Astrocyte of the cerebellum (primary cell): ENCODE measurements at places on chromosomes 7 and 10.

DNA sequence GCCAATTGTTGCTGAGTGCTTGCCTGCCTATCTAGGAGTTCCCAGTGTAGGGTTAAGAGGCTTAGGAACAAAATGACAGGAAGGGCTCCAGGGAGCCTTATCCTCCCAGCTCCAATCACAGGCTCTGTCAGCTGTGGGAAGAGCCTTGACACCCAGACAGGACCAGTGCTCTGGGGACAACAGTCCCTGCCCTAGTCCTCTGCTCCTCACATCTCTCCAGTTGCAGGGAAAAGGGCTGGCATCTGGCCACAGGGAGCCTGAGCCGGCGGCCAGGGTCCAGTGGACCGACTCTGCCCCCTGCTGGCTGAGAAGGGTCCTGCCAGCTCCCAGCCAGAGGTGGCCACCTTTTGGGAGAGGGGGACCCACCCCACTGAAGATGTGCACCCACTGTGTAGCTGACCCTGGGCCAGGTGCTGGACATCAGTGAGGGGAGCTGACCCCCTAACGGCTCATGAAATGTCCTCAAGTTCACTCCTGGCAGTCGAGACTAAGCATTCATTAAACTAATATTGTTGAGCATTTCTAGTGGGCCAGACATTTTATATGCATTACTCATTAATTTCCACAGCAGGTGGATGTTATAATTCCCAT, 17.6 kb downstream of the DNAJB12 start:
- no peak for DNase-seq

GRCh38 chr10:108850138-108850854, 1073.0 kb downstream of the XPNPEP1 start:
- DNase-seq, result no peak

GRCh38 chr7:30997316-30997715, 33.6 kb downstream of the GHRHR start:
- DNase-seq, result peak; percentile 60

- no peak for DNase-seq
Measured at GRCh38 chr7:30178748-30179436, 44.1 kb downstream of the MTURN start.

GRCh38 chr7:142969183-142969582, 7.0 kb upstream of the KEL start:
- no peak for DNase-seq

DNA sequence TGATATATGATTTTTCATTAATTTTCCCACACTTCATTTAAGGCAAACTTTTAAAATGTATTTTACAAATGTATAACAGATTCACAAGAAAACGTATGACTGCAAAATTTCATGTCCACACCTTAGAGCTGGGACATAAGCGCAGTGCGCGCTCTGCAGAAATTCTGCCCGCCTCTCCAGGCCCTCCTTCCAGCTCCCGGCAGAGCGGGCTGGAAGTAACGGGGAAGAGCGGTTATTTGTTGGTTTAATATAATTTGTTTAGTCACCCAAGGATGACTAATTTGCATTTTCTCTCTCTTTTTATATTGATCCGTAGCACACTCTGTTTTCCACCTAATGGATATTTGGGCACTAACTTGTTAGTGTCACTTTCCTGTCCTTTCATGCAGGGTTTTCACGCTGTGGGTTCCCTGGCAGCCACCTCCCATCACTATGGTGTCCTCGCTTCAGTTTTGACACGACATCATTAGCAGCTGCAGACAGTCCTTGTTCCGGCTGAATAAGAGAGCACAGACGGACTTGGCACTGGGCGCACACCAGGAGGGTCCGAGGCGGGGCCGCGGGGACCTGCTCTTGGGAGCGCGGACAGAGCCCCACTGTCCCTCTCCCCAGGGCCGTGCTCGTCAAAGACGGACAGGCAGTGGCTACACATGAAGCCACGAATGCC, 129.2 kb upstream of the SEC61G start:
- DNase-seq, result no peak

DNA sequence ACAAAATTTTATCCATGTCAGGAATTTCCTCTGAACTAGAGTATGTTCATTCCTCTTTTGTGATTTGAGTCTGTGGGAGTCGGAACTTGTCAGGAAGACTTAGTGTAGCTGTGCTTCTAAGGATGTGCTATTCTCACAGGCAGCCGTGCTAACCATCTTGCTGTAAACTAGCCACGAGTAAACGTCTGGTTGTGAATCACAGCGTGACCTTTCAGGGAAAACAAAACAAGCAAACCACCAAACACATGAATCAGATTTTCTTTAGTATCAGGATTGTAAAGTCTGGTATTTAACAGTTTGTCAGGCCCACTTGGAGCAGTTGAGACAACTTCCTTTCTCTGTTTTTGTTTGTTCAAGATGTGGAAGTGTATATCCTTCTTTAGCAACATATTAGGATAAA, 32.0 kb downstream of the AUTS2 start:
- DNase-seq, result peak; percentile 84

DNA sequence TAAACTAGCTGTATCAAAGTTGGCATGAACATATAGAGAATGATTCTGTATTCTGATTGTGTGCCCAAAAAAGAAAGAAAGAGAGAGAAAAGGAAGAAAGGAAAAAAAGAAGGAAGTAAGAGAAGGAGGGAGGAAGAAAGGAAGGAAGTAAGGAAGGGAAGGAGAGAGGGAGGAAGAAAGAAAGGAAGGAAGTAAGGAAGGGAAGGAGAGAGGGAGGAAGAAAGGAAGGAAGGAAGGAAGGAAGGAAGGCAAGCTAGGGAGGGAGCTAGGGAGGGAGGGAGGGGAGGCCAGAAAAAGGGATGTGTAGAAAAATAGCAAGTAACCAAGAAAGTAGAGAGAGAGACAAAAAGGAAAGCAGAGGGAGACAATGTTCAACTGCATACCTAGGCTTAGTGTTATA, 60.7 kb upstream of the TARP start:
- no peak for DNase-seq

DNA sequence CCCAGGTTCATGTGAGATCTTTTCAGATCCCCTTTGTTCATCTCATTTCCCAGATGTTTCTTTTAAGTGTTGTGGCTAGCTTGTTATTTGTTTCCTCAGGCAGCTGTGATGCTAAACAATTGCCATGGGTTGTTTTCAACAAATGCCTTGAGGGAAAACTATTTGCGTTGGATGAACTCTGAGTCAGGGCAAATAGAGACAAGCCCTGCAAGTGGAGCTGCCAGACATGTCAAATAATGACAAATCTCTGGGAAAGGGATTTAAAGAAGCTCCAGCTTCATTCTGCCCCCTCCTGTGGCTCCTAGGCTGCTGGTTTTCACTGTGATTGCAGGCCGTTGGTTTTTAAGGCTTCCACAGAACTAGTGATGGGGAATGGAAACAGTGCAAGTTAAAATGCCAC, 272.4 kb upstream of the SP8 start:
- no peak for DNase-seq
